Natural killer cell (primary cell): ENCODE measurements at places on chromosomes 6 and 20.

- no peak for DNase-seq
These were observed 229.7 kb downstream of the LAMA2 start for GRCh38 chr6:129112591-129112990.

GRCh38 chr6:130535242-130535641, 169.4 kb downstream of the TMEM200A start:
- DNase-seq, result no peak

DNA sequence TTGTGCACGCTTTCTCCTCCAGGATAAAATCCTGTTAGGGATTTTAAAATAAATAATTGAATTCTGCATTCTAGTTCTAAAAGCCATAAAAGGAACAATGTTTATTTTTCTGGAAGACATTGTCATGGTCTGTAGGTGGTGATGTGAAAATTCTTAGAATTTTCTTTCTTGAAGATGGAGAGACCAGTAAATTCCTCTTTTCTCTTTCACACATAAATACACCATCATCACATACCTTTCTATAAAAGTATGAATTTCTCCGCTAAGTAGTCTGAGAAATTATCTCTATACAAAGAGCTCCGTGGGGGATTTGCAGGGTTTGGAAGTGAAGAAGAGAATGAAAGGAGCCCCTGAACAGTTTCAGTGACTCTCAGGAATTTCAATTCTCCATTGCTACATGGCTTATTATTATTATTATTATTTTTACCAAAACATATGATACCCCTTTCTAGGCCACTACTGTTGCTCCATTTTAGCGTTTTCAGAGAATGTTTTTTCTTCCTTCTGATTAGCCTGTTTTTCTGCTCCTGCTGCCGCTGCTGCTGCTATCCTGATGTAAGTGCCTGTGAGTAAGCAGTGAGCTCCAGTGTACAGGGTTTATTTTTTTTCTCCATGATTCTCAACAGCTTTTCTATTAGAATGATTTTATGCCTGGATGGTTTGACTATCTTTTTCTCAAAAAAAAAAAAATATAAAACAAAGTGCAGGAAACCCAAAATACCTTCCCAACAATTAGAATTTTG, 145.8 kb downstream of the SAMD5 start:
- DNase-seq, result no peak

DNA sequence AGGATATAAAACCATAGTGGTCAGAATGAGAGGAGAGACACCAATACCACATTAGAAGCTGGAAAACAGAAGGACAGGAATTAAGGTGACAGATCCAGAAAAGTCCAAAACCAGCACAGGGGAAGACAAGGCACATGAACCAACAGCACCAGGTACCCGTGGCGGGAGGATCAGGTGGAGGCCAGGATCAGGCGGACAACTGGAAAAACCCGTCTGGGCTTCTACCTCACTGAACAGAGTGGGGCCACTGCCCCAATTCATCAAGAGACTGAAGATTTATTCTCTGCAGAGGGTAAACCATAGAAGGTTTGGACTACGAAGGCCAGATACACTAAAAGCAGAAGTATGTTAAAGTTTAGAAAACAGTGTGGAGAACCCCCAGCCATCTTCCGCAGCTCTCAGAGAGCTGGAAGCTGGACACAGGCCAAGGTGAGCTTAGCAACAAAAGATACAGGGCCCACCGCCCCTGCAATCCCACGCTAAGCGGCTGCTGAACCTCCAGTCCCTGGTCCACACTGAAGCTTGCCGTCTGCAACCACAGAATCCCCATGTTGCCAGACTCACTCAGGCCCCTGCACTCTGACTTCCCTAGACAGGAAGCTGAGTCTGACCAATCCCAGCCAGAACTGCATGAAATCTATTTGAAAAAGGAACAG, 29.9 kb downstream of the ABHD12 start:
- DNase-seq, result no peak

DNA sequence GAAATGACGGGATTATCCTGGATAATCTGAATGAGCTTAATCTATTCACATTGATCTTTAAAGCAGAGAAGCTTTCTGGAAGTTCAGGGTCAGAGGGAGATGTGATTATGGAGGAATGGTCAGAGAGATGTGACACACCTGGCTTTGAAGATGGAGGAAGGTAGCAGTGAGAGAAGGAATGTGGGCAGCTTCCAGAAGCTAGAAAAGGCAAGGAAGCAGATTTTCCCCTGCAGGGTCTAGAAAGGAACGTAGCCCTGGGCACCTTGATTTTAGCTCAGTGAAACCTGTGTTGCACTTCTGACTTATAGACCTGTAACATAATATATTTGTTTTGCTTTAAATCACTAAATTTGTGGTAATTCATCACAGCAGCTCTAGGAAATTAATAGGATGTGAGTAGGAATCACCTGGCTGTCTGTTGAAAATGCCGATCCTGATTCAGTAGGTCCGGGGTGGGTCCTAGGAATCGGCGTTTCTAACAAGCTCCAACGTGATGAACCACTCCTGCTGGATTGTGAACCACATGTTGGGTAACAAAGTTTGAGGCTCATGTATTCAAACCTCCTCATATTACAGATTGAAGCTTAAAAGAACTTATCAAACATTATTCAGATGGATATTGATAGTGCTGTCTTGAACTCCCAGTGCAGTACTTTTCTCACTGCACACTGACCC, 157.0 kb downstream of the GJA1 start:
- DNase-seq, result no peak

GRCh38 chr6:155004576-155005372, 9.7 kb downstream of the TIAM2 start:
- DNase-seq, result no peak

GRCh38 chr6:139932671-139933070, 558.2 kb upstream of the CITED2 start:
- DNase-seq, result no peak

GRCh38 chr6:11785415-11785773, 6.8 kb upstream of the ADTRP start:
- no peak for DNase-seq

DNA sequence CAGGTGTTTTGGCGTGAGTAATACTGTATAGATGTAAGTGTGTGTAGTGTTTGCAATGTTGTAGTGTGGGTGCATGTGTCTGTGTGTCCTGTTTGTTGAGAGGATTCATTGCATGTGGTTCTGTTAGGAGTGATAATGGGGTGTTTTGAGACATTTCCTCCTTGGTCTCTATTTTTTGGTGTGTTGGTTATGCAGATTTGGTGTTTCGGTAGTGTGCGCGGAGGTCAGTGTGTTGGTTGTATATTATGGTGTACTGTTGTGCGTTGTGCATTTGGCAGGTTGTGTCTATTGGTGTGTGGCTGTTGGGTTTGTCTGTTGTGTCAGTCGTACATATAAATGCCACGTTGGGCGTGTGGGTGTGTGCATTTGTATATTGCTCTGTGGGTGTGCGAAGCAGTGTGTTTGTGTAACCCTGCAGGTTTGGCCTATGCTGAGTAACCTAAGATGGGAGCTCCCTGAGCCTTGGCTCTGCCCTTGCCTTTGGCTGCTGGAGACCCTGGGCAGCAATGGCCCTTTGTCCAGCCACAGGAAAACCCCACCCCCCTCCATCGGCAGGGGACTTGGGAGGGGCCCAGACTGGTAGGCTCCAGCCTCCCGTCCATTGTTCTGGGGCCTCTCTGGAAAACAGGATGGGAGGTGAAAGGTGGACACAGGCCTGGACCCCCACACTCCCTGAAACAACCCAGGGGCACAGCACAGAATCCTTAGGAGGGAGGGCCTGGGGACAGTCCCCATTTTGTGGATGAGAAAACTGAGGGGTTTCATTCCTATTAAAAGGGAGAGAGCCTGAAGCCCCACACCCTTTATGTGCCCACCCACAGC, 10.3 kb upstream of the ID1 start:
- no peak for DNase-seq

DNA sequence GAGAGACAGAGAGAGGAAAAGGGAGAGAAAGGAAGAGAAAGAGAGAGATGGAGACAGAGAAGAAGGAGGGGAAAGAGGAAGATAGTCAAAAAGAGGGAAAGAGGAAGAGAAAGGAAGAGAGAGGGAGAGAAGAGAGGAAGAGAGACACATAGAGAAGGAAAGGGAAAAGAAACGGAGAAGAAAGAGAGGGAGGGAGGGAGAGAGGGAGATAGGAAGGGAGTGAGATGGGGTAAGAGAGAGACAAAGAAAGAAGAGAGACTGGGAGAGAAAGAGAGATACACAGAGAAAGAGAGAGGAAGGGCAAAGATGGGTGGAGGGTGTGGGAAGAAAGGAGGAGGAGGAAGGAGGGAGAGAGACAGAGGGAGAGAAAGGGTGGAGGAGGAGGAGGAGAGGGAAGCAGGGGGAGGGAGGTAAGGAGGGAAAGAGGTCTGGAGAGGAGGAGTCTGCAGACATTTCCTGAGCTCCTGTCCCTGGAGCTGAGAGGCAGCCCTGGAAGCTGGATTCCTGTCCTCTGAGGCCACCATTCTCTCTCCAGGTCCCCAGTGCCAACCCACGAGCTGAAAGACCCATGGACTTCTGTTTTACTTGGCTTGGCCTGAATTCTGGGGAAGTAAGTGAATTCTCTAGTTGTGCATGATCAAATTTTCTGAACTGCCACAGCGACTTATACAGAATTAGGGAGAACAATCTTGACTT, 9.9 kb downstream of the FOXF2 start:
- no peak for DNase-seq

DNA sequence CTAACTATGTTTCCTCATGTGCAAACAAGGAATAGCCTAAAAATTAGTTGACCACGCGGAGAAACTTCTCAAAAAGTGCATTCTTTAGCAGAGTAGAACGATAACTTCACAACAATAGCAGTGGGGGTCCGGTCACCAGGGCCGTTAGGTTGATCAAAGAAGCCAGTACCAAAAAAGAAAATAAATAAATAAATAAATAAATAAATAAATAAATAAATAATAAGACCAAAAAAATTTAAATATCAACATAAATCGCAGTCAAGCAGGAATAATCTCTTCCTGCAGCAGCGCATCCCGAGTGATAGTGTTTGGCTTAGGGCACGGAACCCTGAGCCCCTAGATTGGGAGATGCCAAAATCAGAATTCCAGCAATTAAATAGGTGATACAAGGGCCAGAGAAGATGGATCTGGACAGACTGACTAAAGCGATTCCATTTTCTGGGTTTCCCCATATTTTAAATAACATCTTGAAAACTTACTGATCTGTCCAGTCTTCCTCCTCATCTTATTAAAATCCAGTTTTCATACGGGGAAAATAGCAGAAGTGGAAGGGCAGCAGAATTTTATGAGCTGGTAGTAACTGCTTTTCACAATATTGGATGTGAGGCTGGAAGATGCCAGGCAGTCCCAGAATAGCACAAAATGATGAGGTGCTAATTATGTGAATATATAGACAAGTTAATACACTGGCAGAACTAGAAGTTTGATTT, 4.4 kb upstream of the OLIG3 start:
- DNase-seq, result no peak

GRCh38 chr6:15166121-15166520, 79.7 kb upstream of the JARID2 start:
- no peak for DNase-seq

GRCh38 chr6:106199331-106199730, 113.2 kb downstream of the PRDM1 start:
- no peak for DNase-seq

DNA sequence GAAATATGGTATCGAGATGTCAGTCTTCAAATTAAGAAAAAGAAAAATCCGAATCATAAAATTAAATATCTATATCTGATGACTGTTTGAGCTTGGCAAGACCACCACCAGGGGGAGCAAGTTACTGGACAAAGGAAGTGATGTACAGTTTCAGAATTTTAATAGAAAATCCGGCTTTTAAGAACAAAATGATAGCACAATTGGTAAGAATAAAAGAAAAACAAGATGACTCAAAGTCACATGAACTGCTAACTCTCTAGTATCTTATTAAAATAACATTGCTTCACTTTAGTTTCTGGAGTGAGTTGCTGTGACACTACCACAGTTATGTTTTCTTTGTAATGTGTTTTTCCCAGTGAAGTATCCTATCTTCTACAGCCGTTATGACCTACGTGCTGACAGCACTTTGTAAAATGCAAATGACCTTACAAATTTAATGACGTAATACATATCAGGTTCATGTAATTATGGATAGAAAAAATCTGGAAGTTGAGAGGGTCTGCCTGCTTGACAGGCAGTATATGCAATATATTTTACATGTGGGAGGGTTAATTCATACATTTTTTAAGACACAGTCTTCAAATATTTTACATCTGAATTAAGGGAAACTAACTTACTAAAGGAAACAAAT, 405.3 kb upstream of the HS3ST5 start:
- DNase-seq, result peak; percentile 26

GRCh38 chr6:48658915-48659314, 547.9 kb upstream of the PTCHD4 start:
- no peak for DNase-seq

DNA sequence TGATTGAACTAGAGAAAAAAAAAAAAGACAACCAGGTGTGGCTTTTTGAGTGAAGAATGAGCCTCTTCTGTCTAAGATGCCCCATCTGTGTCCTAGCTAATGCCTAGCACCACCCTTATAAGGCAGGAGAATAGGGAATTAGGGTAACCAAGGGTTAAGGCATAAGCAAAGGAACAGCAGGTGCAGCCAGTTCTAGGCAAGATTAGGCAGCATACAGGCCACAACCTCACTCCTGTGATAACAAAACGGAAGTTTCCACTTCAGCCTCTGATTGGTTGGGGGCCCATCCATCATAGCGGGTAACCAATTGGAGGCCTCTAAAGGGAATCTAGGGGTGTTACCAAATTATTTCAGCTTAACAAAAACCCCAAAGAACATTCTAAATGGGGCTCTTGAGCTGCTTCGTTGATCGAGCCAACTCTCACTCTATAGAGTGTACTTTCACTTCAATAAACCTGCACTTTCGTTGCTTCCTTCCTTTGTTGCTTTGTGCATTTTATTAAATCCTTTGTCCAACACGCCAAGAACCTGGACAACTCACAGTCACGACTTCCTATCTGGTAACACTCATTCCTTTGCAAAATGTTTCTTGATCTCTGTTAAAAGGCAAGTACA, 61.9 kb upstream of the TAGAP start:
- peak; percentile 95 for DNase-seq

DNA sequence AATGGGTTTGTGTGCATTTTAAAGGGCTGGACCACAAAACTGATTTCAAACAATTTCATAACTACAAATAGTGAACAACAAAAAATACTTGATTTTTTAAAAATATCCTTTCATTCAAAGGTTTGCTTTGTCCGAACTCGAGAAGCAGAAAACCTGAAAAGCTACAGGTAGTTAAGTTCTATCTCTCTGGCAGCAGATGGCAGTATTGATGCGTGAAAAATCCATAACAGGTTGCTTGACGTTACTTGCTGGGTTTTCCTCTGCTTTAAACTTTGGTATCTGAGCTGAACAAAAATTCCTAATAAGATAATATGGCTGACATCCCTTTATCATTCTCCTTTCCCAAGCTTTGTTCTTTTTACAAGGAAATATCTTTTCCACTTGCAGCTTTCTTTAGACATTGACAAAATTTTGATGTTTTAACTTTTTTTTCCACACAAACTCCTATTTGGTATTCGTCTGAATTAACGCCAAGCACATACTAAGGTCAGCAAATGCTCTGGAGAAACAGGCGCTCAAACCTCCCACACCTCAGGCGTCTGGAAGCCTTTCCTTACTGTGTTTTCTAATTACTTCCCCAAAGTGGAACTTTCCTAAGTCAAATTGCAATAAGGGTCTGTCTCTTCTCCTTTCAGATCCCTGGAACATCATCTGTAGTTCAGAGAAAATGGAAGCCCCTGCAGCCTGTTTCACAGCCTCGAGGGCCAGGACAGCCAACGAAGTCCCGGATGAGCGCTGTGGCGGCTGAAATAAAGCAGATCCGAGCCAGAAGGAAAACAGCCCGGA, 50.3 kb upstream of the GFRAL start:
- DNase-seq, result no peak

GRCh38 chr6:26493258-26493657, 6.8 kb upstream of the BTN1A1 start:
- no peak for DNase-seq
